NCI-H2171 treated with DMSO at 0.1 percent for 48 hours (cell line): ENCODE measurements at places on chromosomes 7 and 10.

GRCh38 chr7:34066411-34066810 lies 161.1 kb downstream of the BMPER start:
- DNase-seq = no peak

DNA sequence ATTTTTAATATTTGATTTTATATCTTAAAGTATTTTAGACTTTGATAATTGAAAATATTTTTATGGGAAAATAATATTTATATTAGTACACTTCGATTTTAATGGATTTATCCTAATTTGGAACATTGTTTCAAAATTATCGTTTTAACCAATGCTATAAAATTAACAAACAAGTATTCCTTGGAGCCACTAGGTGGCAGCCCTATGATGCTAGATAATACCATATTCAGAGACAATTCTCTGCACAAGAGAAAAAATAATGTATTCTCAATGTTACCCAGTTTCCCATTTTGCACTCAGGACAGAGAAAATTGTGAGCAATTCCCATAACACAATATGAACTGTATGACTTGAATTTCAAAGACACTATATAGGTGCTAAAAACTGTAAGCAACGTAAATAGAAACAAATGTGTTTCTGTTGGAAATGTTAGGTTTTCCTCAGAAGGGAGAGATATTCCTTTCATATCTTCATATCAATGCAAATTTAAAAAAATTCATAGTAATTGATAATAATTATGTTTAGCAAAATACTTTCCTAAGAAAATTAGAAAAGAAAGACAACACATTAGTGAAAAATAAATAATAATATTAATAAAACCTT lies 237.8 kb downstream of the SEMA3E start:
- DNase-seq = peak; percentile 78

DNA sequence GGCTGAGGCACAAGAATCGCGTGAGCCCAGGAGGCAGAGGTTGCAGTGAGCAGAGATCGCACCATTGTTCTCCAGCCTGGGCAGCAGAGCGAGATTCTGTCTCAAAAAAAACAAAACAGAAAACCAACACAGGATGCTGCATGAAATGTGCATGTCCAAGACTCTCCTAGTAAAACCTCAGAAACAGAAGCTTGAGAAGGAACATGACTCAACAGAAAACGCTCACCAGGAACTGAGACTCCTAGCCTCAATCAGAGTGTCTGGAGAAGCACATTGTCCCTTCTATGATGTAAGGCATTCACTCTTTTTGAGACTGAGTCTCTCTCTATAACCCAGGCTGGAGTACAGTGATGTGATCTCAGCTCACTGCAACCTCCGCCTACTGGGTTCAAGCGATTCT lies 168.3 kb downstream of the MYOF start:
- DNase-seq = no peak

GRCh38 chr7:2109251-2109872 lies 123.4 kb downstream of the MAD1L1 start:
- no peak for DNase-seq

DNA sequence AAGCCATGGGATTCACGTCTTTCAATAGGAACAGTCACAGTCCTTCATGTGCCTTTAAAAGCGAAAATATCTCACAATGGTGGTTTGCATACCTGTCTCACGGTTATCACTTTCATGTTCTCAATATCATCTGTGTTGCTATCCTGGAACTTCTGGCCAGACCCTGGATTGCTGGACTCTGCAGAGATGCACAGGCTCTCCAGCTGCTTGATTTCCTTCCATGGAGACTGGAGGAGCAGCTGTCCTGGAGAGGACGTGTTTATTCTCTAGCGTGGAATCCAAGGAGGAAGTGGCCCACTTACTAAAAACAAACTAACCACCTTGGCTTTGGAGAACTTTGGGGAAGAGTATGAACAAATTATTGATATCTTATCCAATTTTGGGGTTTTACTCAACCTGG lies 16.5 kb downstream of the BTBD16 start:
- DNase-seq = no peak

- no peak for DNase-seq
Observed at GRCh38 chr10:98536551-98536950, 89.8 kb upstream of the HPS1 start.
